ENCODE measurements at places on chromosomes 13 and 19.

GRCh38 chr19:45607071-45608029 lies 5.3 kb upstream of the GPR4 start:
- no peak for DNase-seq

DNA sequence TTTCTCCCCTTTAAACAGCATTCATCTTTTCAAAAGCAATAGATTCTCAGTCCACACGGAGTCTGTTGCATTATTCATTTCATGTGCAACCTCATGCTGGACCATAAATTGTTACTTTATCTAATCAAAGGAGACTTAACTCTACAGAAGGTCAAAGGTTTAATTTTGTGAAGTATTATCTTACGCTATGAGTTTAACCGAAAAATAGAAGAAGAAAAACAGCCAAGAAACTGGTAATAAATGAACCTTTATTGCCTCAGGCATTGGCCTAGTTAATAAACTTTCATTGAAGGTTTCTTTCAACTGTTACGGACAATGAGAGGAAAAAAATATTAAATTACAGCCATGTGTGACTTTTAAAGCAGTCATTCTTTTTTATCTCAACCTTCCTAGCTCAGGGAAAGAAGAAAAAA lies 223.6 kb downstream of the DACH1 start:
- no peak for DNase-seq

DNA sequence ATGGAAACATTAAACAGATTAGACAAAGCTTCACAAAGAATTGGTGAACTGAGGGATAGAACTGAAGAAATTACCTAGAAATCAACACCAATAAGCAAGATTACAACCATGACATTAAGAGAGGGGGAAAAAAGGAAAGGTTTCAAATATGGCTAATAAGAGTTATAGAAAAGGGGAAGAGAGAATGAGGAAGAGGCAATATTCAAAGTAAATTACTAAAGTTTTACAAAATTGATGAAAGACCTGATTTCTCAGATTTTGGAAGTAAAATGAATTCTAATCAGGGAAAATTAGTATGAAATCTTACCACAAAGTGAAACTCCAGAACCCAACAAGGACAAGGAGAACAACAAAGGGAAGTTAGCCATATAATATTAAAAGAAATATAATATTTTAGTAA lies 187.4 kb downstream of the NBEA start:
- DNase-seq = no peak

DNA sequence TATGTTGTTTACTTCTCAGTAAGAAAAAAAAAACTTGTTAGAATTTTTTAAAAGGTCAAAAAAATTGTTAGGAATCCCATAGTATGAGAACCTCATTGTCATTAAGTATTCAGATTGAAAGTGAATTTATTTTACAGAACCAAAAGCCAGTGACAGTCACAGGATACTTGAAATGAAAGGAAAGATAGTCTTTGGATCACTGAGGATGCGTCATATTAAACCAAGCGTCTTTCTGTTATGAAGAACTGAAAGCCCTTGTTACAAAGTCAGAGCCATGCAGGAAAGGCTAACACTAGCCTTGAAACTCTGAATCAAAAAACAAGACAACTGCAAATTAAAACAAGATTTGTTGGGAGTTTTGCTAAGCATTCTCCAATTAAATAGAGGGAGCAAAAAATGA lies 1348.0 kb upstream of the SLC10A2 start:
- DNase-seq = no peak
